Esophagus mucosa (tissue), 1 donor: ENCODE measurements at places on chromosomes 5 and 9. TPM values are rescaled to one million over a fixed set of nuclear protein-coding genes. Genes with fewer than 3 reads are reported as not detected.

Gene UNC13B
- total RNA-seq = 31.0 TPM

Gene GLRA1
- not detected for total RNA-seq

Gene ATG10
- 8.1 TPM for total RNA-seq

Gene OR1L4
- not detected for total RNA-seq

Gene NR4A3
- total RNA-seq = 0.24 TPM

Gene PTGR1
- total RNA-seq = 101 TPM

Gene NEUROG1
- total RNA-seq = not detected

GRCh38 chr9:9319007-9319406 lies 1293.8 kb downstream of the PTPRD start:
- no peak for ATAC-seq

GRCh38 chr9:110031511-110032173 lies 176.3 kb downstream of the C9orf152 start:
- ATAC-seq = no peak

GRCh38 chr5:4639946-4640345 lies 500.2 kb upstream of the ADAMTS16 start:
- no peak for ATAC-seq

- no peak for ATAC-seq
Observed at GRCh38 chr5:33843579-33843978, 48.2 kb downstream of the ADAMTS12 start.

DNA sequence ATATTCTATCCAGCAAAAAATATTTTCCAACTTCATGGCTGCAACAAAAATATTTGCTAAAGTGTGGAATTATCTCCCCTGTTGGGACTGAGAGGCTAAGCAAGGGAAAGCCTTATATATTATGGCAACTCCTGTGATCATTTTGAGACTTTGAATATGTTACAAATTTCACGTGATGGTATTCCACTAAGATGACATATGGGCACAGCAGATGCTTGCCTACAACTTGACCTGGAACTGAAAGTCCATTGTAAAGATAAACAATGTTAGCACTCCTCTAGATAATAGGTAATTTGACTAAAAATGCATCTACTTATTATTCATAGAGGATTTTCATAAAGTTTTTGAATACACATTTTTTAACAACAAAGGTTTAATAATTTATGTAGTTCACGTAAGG lies 1141.5 kb upstream of the CDH6 start:
- no peak for ATAC-seq

- no peak for ATAC-seq
Observed at GRCh38 chr5:109558952-109559351, 130.8 kb upstream of the MAN2A1 start.

GRCh38 chr5:146851133-146851532 lies 27.4 kb downstream of the PPP2R2B start:
- ATAC-seq = no peak

GRCh38 chr9:106707291-106707690 lies 155.7 kb upstream of the ZNF462 start:
- ATAC-seq = no peak

GRCh38 chr5:7261049-7261448 lies 134.9 kb upstream of the ADCY2 start:
- no peak for ATAC-seq

DNA sequence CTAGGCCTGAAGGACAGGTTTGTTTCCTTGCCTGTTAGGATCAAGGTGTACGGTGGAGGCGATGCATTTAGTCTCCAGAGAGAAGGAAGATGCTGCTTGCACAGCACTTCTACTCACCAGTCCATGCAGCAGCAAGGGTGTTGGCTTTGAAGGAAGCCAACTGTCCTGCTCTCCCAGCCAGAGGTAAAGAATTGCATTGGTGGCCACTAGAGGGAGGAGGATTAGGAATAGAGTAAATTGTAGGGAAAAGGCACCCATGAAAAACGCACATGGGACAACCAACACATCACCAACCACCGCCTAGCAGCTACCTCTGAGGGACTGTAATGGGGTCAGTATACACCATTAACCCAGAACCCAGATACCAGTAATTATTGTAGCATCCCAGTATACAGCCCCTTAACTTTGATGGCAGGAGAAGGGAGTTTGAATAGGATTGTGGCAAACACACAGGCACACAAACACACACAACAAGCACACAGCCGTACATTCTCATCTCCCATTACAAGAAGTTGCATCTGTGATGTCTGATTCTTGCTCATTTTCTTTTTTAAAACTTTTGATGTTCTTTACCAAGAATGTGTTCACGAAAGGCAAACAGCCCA lies 267.7 kb downstream of the ADAMTS6 start:
- no peak for ATAC-seq
